ENCODE measurements at places on chromosomes 16 and 17.

GRCh38 chr17:17269926-17270773 lies 10.9 kb downstream of the COPS3 start:
- DNase-seq = peak; percentile 5

DNA sequence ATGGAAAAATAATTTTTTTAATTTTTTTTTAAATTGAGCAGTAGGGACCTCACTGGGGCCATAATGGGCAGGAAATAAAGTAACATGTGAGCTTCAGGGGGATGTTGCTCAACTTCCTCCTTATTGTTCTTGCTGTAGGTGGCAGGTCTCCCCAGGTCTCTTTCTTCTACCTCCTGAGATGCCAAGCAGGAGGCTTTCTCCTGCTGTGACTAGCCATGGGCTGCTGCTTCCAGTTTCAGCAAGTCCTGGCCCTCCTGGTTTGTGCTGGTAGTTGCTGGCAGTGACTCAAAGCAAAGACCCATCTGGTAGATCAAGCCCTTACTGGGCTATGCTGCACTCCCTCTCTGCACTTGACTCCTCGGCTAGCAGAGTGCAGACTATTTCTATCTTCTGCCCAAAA lies 2.3 kb downstream of the DPEP2NB start:
- no peak for DNase-seq

DNA sequence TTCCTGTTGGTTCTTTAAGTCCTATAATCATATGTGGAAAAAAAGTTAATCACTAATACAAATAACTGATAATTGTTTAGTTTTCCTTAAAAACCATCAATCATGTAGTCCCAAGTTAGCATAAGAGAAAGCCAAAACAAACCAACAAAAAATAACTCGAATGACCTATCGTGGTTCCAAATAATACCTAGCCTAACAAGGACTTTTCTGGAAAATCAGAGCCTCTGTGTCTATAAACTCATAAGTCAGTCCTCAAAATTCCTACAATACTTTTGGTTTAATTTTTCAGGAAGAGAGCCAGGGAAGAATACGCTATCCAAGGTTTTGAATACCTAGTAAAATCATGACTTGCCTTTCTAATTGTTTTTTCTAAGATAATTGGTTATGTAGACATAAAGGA lies 975.3 kb upstream of the SOX9 start:
- DNase-seq = no peak

DNA sequence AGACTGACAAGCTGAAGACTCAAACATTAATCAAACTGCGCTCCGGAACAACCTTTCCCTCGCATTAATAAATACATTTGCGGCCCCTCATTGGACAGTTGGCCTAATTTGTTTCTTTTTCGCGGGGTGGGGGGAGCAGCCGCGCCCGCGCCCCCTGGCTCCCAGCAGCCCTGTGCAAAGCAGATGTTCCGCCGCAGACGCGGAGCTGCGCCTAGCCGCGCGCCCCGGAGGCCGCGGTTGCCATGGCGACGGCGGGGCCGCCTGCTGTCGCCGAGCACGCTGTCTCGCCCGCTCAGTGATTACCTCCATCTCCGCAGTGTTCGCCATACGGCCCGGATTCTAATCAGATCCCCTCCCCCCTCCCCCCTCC lies 25.5 kb downstream of the COPZ2 start:
- DNase-seq = no peak

DNA sequence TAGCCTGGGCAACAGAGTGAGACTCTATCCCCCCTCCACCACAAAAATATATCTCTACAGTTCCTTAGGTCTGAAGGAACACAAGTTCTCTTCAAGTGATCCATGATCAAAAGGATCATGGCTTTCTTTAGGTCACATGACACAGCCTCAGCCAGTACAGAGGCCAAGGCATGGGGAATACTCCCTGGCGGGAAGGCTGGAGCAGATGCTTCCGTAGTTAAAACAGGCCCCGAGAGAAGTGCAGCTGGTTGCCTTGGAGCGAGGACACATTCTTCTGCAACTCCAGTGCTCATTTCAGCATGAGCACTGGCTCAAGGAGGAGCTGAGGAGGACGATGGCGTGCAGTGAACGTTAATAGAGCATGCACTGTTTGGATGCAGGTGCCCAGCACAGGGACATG lies 13.5 kb downstream of the CDIP1 start:
- no peak for DNase-seq

- peak; percentile 23 for DNase-seq
These were observed 53.2 kb downstream of the CDYL2 start for GRCh38 chr16:80751167-80751566.

GRCh38 chr16:79847101-79847500 lies 246.6 kb upstream of the MAF start:
- no peak for DNase-seq

DNA sequence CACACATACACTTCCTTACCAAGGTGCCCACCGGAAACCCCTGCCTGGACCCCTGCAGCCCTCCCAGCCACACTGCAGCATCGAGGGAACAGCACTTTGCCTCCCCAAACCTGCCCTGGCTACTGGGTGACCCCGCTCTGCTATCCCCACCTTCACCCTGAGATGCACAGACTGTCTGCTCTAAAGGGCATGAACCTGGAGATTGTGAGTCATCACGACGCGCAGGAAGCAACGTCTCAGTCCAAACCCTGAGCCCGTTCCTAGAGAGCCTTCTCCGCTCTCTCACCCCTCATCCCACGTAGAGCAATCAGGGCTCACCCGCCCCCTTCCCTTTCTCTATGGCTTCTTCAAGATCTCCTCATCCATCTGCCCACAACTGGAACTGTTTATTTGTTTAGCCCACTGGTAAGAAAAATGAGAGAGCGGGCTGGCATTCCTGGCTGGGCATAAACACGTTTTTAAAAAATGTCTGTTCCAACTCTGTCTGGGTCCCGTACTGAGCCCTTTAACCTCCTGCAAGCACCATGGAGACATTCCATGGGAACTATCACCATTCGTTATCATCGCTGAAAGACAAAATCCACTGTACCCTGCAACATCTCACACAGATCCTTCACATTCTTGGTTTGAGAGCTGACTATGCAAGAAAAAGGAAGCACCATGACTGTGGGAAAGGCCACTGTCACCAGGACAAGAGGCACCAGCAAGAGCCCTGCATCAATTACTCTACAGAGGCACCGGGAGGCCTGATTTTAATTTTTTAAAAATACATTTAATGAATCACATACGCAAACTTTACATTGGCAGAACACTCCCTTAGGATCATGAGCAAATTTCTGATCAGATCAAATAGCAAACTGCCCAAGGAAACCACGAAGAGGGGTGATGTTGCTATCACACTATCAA lies 28.2 kb downstream of the ZFHX3 start:
- no peak for DNase-seq

DNA sequence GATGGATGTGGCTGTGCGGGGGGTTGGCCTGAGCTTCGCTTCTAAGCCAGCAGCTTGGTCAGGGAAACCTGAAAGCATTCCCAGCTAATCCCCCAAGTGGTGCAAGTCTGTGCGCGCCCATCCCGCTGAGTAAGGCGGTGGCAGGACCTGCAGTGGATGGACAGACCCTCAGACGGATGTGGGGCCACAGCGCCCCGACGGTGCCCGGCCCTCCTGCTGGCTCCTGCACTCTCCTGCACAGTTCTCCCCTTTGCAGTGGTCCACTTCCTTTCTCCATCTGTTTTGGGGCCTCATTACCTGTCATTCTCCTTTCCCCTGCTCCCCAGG lies 2.3 kb downstream of the ATP2A1 start:
- no peak for DNase-seq

DNA sequence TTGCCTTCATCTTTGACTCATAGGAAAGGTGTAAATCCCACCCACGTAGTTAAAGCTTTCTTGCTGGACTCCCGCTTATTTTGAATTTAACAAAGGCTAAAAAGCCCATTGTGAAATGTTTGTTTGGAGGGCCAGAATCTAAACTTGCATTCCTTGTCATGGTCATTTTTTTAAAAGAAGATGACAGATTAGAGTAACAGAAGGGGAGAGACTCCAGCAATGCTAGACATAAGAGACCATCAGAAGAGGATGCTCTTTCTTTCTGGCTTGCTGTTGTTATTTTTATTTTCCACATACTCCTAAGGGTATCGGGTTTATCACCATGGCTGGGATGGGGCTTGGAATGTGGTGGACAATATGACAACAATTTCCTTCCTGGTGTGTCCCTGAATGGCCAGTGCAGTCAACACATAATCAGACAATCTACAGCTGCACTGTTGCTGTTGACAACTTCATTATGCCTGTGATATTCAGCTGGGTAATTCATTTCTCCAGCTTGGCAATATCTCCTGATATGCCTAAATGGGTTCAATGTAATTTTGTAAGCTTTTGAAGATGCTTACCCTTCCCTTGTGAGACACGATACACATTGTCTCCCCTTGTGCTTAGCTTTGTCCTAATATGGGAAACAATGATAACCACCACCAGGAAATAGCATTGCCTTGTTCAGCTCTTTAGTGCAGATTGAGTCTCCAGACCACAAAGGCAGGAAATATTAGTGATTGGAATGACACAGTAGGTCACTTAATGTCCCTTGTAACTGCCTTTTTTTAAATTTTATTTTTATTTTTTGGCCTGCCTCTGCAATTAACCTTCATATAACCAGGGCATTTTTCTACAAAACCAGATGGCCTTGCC lies 164.3 kb downstream of the ANKFN1 start:
- no peak for DNase-seq

DNA sequence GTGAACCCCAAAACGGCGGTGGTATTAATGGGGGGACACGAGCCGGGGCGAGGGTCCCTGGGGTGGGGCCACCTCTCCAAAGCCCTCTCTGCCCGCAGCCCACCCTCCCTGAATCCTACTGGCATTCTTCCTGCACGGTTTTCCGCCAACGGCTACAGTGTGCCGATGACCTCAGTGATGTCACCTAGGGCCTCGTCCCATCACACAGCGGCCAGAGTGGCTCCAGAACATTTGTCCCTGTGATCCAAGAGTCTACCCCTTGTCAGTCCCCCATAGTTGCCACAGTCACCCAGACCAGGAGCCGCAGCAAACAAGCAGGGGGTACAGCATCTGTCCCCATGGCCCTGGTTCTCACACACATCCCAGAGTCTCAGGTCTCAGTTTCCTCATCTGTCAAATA lies 13.9 kb downstream of the ZFPM1 start:
- DNase-seq = no peak

- DNase-seq = no peak
These were observed 740 bp upstream of the ATP6V0D1 start for GRCh38 chr16:67481561-67482232.

DNA sequence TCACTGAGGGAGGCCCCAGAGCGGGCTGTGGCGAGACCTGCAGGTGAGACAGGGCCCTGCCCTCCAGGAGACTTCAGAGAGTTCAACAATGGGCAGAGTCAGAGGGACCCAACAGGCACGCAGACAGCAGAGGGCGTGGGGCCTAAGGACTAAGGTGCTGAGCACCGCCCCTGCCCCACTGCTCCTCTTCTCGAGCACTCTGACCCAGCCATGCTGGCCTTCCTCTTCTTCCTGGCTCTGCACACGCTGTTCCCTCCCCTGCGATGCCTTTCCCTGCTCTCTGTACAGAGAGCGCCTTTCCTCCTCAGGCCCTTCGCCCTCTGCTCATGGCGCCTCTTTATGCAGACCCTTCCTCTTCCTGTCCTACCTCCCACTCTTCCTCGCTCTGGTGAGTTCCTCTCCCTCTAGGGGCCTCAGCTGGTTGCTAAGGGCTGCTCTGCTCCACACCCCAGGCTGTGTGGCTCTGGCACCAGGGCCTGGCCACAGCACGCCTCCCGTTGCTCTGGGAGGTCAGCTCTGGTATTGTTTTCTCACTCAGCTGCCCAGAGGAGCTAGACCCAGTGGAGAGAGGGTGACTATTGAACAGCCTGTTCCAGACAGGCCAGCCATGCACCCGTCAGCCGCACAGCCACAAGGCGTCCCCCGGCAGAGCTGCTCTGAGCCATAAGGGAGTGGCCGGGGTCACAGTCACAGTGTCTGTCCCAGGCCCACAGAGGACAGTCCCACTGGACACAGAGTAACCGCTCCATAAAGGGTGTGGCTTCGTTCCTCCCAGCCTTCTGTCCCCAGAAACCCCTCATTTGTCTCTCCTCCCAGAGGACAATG lies 13.6 kb upstream of the RASD1 start:
- no peak for DNase-seq

DNA sequence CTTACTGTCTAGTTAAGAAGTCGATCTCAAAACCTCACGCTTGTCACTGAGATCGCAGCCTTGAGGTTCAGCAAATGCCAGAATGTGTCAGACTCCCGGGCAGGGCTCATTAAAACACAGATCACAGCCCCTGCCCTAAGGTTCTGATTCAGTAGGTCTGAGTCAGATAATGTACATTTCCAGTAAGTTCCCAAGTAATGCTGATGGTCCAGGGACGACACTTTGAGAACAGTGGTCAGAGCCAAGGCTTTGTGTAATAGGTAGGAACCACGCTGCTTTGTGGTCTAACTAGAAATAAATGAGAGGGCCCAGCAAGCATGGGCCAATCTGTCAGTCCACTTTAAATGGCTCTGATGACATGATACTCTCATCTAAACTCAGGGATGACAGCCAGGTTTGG lies 228.6 kb downstream of the ZFHX3 start:
- no peak for DNase-seq

GRCh38 chr17:73172252-73172651 lies 7.4 kb downstream of the SSTR2 start:
- no peak for DNase-seq

- DNase-seq = no peak
These were observed 51.0 kb downstream of the CCDC182 start for GRCh38 chr17:57694051-57694450.

GRCh38 chr17:72580321-72581127 lies 459.7 kb downstream of the SOX9 start:
- peak; percentile 66 for DNase-seq

GRCh38 chr16:54936201-54936978 lies 5.7 kb downstream of the IRX5 start:
- DNase-seq = peak; percentile 21

DNA sequence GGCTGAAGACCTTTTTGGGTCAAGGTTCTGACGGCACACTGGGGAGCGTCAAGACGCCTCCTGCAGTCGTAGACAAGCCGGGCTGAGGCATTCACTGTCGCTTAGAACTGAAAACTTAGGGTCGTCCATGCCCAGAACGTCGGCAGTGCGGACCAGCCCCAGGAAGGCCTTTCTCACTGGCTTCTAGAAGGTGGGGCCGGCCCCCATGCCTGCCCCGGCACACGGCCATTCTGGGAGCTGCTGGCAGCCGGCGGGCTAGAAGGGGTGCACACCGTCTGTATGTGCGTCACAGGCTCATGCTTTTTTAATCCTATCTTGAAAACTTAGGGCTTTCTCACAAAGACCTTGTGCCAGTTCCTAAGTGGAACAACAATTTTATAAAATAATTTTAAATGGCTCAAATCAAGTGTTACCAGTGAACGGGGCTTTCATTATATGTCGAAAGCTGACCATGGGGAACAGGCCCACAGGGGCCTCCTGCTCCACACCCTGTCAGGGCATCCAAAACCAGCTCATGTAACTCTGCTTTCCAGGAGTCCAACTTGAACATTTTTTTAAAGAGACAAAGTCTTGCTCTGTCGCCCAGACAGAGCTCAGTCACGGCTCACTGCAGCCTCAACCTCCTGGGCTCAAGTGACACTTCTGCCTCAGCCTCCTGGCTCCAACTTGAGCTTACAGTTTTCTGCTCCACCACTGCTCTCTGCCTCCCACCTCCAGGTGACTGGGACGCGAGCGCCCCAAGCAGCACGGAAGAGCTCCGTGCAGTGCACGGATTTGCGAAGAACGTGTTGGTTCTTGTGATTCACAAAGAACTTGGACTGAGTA lies 111.2 kb downstream of the ANKRD11 start:
- no peak for DNase-seq

Measured in T47D (cell line).